ENCODE measurements at places on chromosomes 2 and 18.

GRCh38 chr2:22826703-22827102 lies 558.3 kb upstream of the KLHL29 start:
- DNase-seq = no peak

GRCh38 chr2:119245841-119246230 lies 22.2 kb downstream of the STEAP3 start:
- no peak for DNase-seq

DNA sequence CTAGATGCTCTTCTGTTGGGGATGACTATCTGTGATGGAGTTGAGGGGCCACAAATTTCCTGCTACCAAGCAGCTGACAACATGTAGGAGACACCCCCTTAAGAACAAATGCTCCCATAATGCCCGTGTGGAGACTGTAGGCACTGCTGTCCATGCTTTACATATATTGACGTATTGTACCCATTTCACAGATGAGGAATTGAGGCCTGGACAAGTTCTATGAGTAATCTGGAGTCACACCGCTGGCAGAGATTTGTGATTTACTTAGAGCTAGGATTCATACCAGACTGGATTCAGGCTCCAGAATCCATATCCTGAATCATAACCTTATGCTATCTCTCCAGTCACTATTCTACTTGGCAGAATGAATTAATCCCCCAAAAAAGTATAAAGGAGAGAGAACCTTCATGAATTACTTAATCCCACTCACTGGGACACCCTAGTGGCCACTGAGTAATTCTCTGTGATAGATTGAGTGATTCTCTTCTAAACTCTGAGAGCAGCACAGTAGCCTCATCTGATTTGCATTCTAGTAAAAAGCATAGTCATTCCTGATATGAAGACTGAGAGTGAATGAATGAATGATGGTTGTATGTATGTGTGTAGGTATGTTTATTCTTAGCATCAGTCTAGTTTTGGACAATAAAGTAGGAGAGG lies 460.7 kb upstream of the MEIS1 start:
- no peak for DNase-seq

DNA sequence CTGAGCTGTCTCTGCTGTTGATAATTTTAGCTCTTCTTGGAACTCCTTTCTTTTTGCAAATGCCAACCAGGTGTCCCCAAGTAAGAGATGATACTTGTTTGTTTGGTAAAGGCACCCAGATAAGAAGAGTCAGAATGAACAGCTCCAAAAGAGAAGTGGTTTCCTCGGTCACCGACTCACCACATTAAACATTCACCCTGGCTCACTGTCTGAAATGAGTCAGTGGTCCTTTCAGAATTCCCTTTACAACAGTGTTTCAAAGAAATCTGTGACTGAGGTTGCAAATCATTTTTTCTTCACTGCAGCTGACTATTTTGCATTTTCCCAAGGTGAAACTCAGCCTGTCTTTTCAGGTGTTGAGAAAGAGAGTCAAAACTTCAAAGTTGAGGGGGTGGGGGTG lies 16.2 kb upstream of the CXCR4 start:
- DNase-seq = no peak

DNA sequence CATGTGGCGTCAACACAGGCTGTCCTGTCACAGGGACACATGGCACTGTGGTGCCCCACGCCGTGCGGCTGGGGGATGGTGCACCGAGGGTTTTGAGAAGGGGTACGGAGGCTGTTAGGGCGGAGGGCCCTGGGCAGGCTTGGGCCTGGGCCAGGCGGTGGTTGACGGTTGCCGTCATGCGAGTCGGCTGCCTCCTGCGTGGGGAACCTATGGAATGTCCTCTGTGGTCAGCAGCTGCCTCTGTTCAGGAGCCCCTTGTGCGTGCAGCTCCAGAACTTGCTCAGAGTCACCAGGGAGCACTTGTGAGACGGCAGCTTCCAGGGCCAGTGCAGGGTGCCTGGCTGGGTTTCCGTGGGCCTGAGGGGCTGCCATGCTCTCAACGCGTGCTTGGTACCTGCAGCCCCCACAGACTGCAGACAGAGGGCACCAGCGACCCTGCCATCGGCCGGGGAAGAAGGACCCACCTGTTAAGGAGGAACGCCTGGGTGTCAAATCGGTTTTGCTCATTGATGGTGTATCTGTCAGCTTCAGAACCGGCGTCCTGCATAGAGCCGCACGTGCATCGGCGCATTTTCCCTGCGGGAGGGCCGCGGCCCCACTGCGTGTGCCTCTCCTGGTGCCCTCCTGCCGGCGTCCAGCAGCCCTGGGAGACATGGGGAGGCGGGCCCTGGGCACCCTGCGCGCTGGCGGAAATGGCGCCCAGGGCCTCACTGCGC lies 10.0 kb upstream of the D2HGDH start:
- DNase-seq = no peak

GRCh38 chr18:55314031-55314430 lies 274.0 kb downstream of the TCF4 start:
- DNase-seq = no peak

DNA sequence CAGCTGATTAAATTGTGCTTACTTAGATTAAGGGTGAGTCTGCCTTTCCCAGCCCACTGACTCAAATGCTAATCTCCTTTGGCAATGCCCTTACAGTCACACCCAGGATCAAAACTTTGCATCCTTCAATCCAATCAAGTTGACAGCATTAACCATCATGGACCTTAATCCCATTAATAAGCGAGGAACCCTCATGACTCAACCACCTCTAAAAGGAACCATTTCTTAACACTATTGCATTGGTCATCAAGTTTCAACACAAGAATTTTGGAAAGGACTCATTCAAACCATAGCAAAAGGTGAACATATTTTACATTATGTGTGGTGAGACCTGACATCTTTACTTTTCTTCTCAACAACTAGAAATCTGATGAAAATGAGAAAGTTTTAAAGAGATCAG lies 187.0 kb downstream of the OSR1 start:
- no peak for DNase-seq

DNA sequence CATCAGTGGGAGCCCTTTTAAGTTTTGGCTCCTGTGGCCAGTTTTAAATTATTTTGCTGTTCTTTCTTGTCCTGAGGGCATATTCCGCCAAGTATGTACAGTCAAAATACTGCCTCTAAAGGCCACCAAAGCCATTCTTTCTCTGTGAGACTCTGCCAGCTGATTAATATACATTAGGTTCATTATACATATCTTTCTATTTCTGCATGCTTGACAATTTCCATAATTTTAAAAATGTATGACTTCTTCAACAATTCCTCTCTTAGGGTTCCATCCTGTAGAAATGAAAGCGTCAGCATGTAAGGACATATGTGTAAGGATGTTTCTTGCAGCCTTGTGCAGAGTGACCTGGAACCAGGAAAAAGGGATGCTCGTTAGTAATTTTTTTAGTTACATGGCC lies 291.9 kb downstream of the PHLPP1 start:
- DNase-seq = no peak

- DNase-seq = no peak
These were observed 4.5 kb downstream of the HES6 start for GRCh38 chr2:238235331-238235732.

GRCh38 chr2:239946864-239947728 lies 78.0 kb downstream of the NDUFA10 start:
- DNase-seq = no peak

- no peak for DNase-seq
These were observed 620 bp upstream of the SLC9A2 start for GRCh38 chr2:102618452-102619413.

DNA sequence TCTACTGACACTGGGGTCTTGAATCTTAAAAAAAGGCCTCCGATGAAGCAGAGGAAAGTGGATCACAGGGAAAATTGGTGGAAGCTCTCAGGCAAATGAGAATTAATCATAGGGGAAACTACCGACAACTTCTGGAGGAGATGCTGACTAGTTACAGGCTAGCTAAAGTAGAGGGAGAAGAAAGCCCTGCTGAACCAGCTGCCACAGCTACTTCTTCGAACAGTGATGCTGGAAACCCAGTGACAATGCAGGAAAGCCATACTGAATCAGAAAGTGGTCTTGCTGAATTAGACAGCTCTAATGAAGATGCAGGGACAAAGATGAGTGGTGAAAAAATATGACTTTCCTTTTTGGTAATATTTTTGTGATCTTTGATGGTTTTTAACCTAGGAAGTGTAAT lies 44.9 kb upstream of the SLC3A1 start:
- no peak for DNase-seq

- DNase-seq = no peak
These were observed 5.6 kb downstream of the DES start for GRCh38 chr2:219423652-219424377.

All from stimulated activated CD4-positive, alpha-beta T cell treated with anti-CD3 and anti-CD28 coated beads, Interleukin-1b, Interleukin-23, amount 100 ng/mL, for 1 hour (primary cell).